ENCODE measurements at places on chromosomes 5 and 9. TPM values are rescaled to one million over a fixed set of nuclear protein-coding genes. Genes with fewer than 3 reads are reported as not detected.

PIP5K1B gene
- total RNA-seq: under 0.01 TPM

PFN3 gene
- not detected for total RNA-seq

CA9 gene
- 0.26 TPM for total RNA-seq

IRX1 gene
- not detected for total RNA-seq

CORO2A gene
- under 0.01 TPM for total RNA-seq

FAM81B gene
- total RNA-seq: not detected

Data from fibroblast of lung (primary cell).